ENCODE measurements at places on chromosomes 4 and X.

DNA sequence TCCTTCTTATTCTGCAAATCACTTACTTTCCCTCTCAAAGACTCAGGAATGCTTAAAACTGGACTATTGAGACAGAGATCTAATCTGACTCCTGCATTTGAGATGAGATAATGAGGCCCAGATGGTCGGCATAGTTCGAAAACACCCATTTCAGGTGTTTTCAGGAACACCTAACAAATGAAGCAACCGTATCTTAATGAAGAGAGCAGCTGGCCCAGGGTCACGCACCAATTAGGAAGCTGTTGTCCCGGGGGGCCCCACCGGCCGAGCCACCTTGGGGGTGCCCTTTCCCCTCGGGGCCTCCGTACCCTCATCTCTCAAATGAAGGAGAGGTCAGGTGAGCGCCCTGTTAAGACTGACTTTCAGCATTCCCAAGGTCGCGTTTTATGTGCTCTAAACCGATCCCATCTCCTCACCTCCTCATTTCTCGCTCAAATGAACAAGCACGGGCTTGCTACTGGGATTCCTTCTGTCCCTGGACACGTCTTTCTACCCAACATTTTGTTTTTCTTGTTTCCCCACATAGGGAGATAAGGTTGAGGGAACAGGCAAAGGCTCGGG, 824 bp downstream of the LRPAP1 start:
- peak; percentile 52 for DNase-seq

GRCh38 chr4:74920704-74921103, 12.2 kb upstream of the PARM1 start:
- no peak for DNase-seq

GRCh38 chr4:153541456-153542096, 75.4 kb downstream of the TMEM131L start:
- DNase-seq: no peak

DNA sequence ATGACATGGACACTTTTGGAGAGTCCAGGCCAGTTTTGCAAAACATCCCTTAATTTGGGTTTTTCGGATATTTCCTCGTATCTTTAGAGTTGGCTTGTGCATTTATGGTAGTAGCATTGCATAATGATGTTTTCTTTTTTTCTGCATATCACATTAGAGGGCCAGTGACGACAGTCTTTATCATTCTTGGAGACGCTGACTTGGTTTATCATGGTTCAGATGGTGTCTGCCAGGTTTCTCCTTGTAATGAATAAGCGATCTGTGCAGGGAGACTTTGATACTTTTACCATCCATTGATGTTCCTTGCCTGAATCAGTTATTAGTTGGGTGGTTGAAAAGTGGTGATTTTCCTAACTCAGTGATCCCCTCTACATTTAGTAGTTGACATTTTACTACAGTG, 46.6 kb downstream of the KIAA0232 start:
- no peak for DNase-seq

- DNase-seq: no peak
These were observed 71.6 kb downstream of the FAM114A1 start for GRCh38 chr4:38939165-38939564.

DNA sequence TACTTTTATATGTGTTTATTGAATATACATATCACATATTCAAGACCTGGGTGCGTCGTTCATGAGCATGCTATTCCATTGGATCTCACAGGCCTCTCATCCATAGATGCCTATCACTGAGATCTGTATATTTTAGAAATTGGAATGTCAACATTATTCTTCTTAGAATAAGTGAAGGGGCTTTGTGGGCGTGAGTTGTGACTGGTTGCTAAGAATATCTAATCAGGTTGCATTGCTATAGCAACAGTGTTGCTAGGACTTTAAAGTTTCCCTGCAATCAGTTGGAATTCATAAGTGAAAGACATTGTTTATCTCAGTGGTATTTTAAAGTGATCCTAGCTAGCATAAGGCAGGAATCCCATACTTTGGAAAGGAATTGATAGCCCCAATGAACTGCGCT, 36.7 kb upstream of the ANK2 start:
- no peak for DNase-seq

- no peak for DNase-seq
These were observed 645 bp downstream of the APLN start for GRCh38 chrX:129653971-129654651.

DNA sequence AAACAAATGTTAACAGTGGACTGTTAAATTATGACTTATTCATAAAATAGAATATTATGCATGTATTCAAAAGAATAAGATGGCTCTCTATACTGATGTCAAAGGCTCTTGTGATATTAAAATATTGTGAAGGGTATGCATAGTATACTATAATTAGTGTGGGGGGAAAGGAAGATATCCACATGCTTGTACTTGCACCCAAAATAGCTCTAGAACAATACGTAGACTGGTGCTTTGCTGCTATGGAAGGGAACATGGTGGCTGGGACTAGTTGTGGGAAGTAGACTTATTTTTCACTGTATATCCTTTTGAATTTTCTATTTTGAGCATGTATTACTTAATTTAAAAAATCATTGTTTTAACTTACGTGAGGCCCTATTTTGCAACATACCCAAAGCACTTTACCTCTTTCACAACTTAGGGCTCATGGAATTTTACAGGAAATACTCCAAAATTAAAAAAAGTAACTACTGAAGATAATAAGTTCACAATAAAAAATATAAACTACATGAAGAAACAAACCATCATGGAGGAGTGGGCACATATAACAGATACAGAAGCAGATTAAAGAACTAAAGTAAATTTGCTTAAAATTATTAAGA, 7.9 kb downstream of the PGRMC2 start:
- DNase-seq: no peak

DNA sequence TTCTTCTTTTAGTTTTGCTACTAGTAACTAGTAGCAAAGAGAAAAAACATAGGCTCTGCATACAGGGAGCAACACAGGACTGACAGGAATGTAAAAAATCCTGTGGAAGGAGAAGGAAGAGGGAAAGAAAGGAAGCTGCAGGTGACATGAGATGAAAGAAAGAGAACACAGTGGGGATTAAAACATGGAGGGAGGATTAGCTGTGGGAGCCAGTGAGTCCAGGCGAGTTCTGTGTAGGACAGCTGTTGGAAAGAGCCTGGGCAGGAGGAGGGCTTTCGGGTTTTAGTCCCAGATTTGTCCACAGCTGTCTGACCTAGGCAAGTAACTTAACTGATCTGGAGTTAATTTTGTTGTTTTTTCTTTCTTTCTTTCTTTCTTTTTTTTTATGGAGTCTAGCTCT, 21.6 kb downstream of the CCNG2 start:
- no peak for DNase-seq

DNA sequence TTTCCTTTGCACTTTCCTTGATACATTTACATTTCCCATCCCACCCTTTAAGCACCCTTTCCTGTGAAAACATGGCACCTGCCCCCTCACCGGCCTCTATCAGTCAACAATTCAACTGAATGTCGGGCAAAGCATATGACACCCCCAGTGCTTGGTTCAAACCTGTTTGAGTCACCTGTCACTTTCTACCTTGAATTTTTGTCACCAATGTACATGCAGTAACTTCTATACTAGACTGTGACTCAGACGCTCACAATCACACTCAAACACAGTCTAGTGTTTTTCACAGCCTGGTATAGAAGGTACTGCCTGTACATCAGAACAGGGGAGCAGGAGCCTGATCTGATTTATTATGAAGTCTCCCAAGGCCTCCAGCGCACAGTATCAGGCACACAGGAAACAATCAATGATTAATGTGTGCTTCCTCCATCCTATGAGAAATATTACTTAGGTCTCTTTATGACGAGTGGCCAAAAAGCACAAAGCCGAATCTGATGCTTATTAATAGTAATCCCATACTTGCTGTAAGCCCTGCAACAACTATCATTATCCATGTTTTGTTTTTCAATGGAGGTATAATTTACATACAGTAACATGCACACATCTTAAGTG, 49.2 kb upstream of the FAM9C start:
- no peak for DNase-seq

DNA sequence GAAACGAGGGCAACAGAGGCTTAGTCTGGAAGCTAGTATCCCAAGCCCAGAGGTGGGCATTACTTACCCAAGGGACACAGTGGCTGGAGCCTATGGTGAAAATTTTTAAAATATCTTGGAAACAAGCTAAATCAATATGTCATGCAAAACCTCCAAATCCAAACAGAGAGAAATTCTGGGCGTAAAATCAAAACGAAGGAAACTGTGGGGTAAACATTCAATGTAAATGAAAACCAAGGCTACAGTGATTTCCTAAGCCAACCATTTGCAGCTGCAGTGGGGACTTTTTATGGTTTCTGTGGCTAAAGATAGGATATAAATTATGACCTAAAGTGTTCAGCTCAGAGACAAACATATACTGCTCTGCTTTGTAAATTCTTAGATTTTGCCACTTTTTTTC, 507.7 kb upstream of the DIAPH2 start:
- no peak for DNase-seq

GRCh38 chr4:48546336-48546735, 56.3 kb downstream of the ZAR1 start:
- peak; percentile 65 for DNase-seq

DNA sequence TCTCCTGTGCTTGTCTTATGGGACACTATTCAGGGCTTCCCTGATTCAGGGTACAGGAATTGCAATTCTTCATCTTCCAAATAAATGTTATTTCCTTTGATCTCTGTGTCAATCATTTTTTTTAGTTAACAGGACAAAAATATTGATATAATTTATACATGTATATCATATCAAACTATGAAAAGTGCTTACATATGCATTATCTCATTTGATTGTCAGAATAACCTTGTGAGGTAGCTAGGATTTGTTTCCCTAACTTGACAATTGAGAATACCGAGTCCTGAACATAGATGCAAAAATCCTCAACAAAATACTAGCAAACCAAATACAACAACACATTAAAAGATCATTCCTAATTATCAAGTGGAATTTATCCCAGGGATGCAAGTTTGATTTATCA, 11.5 kb upstream of the SERPINA7 start:
- DNase-seq: no peak

DNA sequence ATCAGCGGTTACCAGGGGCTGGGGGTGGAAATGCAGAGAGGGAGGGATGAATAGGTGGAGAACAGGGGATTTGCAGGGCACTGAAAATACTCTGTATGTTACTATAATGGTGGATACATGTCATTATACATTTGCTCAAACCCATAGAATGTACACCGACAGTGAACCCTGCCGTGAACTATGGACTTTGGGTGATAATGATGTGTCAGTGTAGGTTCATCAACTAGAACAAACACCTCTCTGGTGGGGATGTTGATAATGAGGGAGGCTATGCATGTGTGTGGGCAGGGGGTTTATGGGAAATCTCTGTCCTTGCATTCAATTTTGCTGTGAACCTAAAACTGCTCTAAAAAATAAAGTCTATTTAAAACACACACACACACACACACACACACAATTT, 11.5 kb downstream of the HPSE start:
- DNase-seq: no peak

- no peak for DNase-seq
These were observed 420.1 kb downstream of the ZNF674 start for GRCh38 chrX:46125111-46125510.

GRCh38 chr4:36218121-36218520, 26.2 kb downstream of the ARAP2 start:
- no peak for DNase-seq

DNA sequence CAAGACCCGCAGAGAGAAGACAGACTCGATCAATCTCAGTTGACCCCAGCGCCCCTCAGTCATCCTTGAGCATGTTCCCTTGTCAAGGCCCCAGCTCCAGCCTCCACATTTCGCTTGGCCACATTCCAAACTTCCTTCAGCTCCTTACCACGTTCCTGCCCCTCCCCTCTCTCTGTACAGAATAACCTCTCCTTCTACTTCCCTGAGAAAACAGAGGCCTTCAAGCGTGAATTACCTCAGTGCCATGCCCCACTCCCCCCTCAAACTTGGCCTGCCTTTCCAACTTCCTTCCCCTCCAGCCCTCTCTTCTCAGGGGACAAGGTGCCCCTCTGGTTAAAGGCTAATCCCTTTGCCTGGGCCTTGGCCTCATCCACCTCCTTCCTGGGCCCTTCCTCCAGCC, 3.2 kb upstream of the RIPPLY1 start:
- no peak for DNase-seq

- no peak for DNase-seq
These were observed 106.2 kb downstream of the MAML3 start for GRCh38 chr4:140047786-140048185.

GRCh38 chrX:10416424-10416823, 204.0 kb downstream of the MID1 start:
- DNase-seq: no peak

DNA sequence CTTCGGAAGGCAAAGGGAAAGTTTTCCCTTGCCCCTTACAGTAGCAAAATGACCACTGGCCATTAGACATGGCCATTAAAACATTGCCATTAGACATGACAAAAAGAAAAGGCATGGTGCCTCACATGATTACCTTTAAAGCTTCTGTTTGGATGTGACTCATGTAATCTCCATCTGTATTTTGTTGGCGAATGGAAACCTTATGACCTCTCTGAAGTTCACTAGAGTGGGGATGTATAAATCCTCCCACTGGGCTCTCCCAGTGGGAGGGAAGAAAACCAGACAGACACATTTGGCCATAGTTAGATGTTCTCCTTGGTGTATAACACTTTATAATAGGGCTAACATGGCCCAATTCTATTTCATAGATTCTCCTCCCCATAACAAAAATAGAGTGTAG, 152.6 kb downstream of the MAGEB17 start:
- no peak for DNase-seq

- DNase-seq: no peak
These were observed 17.8 kb downstream of the JADE1 start for GRCh38 chr4:128827296-128827695.

DNA sequence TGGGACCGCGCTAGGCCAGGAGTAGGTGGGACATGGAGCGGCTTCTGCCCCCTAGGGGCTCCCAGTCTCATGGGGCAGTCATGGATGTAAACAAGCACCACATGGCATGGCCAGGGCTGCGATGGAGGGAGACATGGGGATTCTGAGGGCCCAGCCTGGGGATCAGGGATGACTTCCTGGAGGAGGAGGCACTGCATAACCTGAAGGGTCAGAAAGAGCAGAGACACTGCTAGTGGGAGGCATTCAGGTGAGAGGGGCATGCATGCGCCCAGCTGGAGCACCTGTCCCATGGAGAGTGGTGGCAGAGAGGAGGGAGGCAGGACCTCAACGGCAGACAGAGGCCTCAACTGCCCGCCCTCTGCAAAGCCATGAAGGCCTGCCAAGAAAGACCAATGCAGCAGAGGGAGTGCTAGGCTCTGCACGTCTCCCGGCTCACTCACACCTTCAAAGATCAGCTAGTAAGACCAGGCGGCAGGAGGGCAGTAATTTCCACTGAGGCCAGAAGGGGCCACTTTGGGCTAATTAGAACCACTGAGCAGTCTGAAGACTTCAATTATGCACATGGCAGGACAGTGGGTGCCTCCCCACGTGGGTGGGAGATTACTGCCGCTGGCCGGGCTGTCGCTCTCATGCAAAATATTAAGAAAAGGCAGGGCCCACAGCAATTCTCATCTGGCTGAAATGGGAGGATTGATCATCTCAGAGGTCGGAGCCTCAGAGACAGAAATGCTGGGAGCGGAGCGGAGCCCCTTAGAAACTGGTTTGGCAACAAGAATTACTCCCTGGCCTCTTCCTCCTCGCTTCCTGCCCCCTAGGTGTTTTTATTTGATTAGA, 69.6 kb downstream of the PPP2R2C start:
- DNase-seq: no peak

Data from Karpas-422 (cell line).